ENCODE measurements at places on chromosomes 1 and 21.

DNA sequence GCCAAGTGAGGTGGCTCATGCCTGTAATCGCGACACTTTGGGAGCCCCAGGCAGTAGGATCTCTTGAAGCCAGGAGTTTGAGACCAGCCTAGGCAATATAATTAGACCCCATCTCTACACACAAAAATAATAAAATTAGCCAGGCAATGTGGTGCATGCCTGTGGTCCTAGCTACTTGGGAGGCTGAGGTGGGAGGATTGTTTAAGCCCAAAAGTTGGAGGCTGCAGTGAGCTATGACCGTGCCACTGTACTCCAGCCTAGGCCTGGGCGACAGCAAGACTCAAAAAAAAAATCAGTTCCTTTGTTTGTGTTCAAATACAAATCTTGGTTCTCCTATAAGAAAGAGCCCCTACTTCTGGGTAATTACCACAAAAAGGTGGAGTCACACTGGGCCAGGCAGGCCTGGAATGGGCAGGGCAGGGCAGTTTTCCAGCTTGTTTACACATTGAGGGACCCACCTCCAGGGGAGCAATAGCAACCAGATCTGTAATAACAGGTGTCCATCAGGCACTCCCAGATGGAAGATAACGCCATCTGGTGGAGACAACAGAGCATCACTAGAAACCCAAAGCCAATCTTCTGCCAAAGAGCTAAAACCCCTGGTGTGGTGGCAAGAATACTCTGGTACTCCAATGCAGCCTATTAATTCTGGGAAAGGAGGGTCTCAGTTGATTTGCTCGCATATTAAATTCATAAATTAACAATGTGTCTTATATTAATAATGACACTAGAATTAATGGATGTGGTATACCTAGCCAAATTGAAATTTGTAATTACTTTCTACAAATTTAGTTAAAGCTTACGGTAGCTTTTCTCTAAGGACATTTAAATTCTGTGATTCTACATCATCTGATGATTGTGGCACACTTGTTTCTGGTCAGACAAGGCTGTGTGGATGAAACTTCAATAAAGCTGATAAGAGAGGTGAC, 13.2 kb downstream of the PPP1R15B start:
- peak; percentile 78 for DNase-seq

DNA sequence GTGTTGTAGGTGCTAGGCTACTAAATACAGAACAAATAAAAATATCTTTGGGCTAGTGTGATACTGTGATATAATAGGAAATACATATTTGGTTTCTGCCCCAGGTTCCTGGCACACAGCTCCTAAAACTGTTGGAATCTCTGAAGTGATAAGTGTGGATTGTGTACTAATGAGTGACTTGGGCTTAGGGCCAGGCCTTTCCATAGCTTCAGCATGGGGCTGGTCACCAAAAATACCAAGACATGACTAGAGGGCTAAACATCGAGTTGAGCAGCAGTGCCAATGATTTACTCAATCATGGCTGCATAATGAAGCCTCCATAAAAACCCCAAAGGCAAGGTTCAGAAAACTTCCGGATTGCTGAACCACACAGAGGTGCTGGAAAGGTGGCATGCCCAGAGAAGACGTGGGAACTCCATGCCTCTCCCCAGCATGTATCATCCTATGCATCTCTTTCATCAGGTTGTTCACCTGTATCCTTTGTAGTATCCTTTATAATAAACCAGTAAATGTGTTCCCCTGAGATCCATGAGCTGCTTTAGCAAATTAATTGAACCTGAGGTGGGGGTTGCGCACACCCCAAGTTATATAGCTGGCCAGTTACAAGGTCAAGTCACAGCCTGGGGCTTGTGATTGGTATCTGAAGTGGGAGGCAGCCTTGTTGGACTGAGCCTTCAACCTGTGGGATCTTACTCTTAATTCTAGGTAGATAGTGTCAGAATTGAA, 51.6 kb downstream of the ZMYM4 start:
- no peak for DNase-seq

GRCh38 chr21:23488245-23488644, 2119.0 kb downstream of the MRPL39 start:
- no peak for DNase-seq

GRCh38 chr1:199305053-199305452, 666.2 kb downstream of the PTPRC start:
- DNase-seq, result no peak

DNA sequence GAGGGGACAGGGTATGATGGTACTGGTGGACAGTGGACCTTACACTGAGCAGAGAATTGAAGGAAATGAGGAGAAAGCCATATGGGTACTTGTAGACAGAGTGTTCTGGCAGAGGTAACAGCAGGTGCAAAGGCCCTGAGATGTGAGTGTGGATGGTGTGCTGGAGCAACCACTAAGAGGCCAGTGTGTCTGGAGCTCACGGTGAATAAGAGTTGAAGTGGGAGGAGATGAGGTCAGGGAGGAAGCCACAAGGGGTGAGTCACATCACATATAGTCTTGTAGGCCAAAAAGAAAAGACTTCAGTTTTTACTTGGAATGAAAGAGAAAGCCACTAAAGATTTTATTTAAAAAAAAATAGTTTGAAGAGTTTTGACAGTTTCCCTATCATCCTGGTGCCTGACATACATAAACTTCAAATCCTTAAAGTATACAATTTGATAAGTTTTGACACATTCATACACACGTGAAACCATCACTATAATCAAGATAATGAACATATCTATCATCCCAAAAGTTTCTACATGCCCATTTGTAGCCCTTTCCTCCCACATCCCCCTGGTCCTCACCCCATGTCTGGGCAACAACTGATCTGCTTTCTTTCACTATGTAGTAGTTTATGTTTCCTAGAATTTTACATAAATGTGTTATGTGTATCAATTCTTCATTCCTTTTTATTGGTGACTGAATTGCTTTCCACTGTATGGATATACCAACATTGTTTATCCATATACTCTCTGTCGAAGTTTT, 148.4 kb downstream of the GPATCH2 start:
- peak; percentile 35 for DNase-seq
